ENCODE measurements at places on chromosomes 11 and 22. TPM values are rescaled to one million over a fixed set of nuclear protein-coding genes. Genes with fewer than 3 reads are reported as not detected.

- DNase-seq, result no peak
Measured at GRCh38 chr11:35367491-35367890, 51.9 kb downstream of the SLC1A2 start.

GRCh38 chr11:105071089-105071732 is 26.1 kb upstream of the CARD16 start:
- DNase-seq, result no peak

DNA sequence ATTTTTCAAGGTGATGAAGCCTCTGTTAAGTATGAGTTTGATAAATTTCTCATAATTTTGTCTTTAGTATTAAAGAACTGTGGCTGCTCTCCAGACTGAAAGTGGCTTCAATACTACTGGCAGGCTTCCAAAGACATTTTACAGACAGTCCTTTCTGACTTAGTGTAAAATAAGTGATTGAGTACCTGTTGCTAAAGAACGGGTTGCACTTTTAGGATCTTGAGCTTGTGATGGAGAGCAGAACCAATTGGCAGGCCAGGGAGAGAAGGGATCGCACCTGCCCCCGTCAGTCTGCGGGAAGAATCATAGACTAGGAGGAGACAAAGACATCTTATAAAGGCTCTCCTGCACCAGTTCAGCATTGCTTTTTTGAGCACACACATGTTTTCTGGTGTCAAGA is 4.4 kb downstream of the NCAM1 start:
- no peak for DNase-seq

OR8G5 gene
- not detected for total RNA-seq

GRCh38 chr22:22769434-22770279 is 118.0 kb upstream of the IGLL5 start:
- no peak for DNase-seq

INPP5J gene
- 17.9 TPM for total RNA-seq

DNA sequence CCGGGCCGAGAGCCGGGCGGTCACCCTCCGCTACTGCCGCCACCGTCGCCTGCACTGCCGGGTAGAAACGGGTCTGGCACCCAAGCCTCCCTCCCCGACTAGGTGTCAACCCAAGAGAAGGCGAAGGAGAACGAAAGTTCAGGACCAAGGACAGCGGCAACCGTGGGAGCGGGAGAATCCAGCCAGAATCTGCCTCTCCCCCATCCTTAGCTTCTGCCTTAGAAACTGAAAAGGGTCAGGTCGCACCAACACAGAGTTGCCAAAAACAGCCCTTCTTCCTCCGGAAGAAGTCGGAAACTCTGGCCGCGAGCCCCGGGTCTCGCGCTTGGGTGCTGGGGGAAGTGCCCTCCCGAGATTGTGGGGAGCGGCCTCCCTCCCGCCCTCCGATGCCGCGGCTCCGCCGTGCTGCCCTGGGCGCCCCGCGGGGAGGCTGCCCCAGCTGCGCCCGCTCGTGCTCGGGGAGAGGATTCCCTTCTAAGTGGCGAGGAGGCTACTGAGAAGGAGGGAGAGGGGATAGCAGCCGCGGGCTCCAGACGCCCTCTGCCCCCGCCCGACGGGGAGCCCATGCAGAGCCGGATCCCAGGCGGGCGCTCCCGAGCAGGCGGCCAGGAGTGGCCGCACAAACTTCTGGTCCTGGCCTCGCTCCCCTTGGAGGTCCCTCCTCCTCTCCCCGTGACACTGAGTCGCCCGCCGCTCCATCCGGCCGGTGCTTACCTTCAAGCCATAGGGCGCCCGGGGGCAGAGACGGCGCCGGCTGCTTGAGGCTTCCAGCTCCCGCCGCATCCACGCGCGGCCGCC is 637 bp downstream of the DRD2 start:
- DNase-seq, result peak; percentile 94

DNA sequence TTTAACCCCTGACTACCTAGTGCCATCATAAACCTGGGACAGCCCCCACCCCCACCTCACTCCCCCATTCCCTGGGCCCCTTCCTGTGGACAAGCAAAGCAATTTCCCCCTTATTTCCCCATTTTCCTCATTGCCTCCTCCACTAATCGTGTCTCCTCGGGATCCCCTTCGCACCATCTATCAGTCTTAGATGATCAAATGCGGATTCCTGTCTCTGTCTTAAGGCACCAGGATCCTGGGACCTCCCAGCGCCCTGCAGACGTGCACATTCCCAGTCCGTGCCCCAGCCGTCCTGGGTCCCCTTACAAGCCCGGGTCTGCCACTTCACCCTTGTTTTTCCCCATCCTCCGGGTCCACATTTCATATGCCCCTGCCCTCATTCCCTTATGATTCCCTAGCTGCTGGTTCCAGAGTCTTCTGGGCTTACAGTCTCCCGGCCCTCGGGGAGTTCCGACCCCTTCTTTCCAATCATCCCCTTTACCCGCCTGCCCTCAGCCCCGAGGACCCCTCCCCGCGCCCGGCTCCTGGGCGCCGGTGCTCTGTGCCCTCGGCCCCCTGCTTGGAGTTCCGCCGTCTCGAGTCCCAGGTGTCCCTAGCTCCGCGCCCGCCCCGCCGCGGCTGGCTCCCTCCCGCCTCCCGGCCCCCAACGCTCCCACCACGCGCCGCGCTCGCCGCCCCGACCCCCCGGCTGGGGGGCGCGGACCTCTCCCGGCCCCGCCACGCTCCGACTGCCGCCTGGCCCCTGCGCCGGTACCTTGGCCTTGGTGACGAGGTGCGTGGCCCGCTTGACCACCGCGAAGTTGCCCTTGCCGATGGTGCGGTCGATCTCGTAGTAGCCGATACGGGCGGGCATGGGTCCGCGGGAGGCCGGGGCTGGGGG is 599 bp downstream of the SIK3 start:
- peak; percentile 45 for DNase-seq

- no peak for DNase-seq
Measured at GRCh38 chr11:130211144-130211543, 51.6 kb downstream of the ST14 start.

GRCh38 chr11:4087551-4087950 is 7.0 kb upstream of the RRM1 start:
- no peak for DNase-seq

DNA sequence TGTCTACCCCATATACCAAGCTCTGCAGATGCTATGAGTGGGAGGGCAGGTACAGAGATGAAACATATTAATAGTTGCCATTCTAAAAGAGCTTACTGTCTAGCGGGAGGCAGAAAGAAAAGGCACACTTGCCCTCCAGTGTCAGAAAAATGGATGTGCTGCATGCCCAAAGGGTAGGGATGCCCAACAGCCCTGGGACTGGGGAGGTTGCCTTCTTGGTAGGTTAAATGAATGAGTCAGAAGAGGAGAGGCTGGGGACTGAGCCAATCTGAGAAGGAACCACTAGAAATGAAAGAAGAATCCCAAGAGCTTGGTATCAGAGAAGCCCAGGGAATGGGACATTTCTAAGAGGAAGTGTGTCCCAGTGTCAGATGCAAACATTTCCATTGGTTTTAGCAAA is 1.2 kb downstream of the BIRC3 start:
- DNase-seq, result no peak

DNA sequence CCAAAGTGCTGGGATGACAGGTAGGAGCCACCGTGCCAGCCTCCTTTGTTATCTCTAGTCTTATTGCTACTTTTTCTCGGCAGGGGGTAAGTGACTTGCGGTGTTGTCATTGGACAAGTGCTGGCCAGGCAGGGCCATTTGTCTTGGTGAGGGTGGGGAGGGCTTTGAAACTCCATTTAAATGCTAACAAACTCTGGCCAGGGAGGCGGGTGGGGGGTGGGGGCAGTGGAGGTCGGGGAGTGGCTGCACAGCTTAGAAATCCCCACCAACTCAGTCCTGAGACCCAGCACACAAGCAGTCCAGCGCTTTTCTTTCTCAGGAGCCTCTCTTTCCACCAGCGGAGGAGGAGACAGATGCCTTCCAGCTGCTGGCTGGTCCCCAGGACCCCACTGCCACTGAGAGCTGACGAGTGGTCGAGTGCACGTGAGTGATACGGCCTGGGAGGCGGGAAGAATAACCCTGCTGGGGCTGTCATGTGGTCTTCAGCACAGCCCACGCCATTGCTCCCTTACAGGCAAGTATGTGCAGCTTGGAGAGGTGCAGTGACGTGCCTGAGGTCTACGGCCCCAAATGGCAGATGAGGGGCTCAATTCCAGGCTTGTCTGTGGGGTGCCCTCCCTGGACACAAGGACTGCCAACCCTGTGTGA is 24.2 kb upstream of the OSBPL5 start:
- no peak for DNase-seq

PHOX2A gene
- not detected for total RNA-seq

- no peak for DNase-seq
Measured at GRCh38 chr11:7489376-7489775, 4.1 kb downstream of the OLFML1 start.

- no peak for DNase-seq
Measured at GRCh38 chr11:133937015-133937414, 19.8 kb downstream of the IGSF9B start.

DENND6B gene
- total RNA-seq, result 36.4 TPM

DNA sequence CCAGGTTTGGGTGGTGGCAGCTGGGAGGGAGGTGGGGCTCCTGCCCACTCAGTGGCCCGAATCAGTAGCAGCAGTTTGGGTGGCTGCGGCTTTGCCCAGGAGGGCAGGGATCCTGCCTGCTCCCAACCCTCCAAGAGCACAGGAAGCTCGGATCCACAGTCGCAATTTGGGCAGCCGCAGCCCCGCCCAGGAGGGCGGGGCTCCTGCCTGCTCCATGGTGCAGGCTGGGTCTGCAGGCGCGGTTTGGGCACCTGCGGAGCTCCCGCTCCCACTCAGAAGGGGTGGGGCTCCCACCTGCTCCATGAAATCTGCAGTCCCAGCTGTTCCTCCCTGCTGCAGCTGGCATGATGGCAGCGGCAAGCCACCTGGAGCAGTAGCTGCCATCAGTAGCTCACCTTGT is 38.1 kb upstream of the CALCB start:
- no peak for DNase-seq

DNA sequence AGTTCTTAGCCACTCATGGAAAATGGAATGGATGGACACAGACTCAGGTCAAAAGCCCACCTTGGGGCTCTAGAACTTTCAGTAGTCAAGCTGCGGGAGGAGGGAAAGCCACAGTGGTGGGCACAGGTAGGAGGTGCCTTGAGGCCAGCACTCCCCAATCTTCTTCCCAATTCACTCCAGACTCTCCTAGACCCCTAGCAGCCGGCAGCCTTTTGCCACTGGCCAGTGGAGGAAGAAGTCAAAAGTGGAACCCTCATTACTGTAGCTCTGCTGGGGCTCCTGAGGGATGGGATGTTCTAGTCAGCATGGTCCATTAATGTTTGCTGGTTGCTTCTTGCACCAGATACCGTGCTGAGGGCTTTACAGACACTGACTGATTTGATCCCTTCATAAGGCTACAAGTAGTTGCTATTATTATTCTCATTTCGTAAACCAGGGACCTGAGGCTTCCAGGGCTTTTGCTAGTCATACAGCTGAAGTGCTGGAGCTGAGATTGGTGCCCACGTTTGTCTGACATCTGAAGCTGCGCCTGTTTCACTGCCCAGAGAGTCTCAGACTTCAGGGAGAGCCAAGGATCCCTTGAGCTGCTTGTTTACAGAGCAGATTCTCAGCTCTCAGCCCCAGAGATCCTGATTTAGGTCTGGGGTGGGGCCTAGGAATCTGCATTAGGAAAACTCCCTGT is 1.1 kb downstream of the UCP3 start:
- no peak for DNase-seq

GRCh38 chr11:61996933-61997332 is 29.5 kb upstream of the FTH1 start:
- no peak for DNase-seq

IL18 gene
- total RNA-seq, result 2.9 TPM

SMCO4 gene
- 25.9 TPM for total RNA-seq

GRCh38 chr11:90124946-90125345 is 9.5 kb upstream of the NAALAD2 start:
- DNase-seq, result no peak

DNA sequence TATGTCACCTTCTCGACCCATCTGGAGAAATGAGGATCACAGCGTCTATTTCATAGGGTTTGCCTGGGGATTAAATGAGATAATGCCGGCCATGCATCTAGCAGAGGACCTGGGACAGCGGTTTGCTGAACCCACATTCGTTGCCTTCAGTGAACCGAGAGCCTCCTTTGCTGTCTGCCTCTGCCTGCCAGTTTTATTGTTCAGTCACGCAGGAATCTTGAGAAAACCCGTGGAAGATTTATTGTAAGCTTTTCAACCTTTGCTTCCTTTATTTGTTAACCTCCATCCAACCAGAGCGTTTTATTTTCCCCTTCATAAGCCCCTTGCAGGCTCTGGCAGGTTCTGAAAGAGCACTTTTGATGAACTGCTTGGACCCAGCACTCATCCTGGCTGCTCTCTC is 202.3 kb upstream of the SYN3 start:
- DNase-seq, result no peak

DNA sequence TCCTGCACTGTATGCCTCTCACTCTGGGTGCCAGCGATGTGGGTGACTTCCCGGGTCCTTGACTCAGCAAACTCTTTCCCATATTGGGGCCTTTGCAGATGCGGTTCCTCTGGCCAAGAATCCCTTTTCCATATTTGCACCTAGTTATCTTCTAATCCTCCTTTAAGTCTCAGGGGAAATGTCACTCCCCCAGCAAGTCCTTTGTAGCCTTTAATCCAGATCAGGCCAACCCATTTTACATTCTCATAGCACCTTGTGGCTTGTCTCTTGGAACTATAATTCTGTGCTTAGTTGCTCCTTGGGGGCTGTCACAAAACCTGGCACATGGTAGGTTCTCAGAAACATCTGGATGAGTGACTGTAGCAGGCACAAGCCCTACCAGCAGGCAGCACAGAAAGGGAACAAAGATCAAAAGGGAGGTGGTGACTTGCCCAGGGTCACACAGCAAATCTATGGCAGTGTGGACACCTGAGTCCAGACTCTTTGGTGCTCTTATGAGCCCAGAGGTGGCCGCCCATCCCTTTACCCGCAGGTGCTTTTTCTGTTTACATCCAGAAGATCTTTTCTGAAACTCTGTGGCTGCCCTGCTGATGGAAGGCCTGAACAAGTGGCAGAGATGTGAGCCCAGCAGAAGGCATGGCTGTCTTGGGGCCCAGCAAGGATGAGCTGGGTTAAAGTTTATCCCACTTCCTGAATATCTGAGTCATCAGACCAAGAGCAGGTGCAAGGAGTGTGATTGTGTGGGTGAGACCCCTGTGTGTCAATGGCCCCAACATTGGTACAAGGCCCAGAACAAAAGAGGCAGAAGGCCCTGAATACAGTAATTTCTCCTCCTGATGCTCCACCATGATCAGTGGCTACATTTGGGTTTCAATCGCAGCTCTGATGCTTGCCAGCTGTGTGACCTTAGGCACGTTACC is 78.6 kb upstream of the GRK3 start:
- no peak for DNase-seq

GRCh38 chr11:121889186-121889585 is 226.8 kb downstream of the BLID start:
- DNase-seq, result no peak

BEST1 gene
- total RNA-seq, result 0.44 TPM

SMIM35 gene
- total RNA-seq, result not detected

DNA sequence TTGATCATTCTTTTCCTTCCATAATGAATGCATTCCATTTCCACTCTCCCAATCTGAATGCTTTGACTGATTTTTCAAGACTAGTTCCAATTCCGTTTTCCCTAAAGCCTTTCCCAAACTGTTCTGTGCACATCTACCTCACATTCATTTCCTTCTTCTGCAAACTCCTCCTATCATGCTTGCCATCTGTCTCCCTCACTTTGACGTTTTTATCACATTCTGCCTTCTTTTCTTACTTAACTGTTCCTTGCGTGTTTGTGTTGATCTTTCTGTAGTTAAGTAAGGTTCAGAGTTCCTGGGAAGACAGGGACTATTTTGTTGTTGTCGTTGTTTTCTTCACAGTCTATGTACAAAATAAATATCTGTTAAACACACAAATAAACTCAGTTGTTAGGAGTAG is 179.0 kb downstream of the NXPE2 start:
- no peak for DNase-seq

CFAP68 gene
- total RNA-seq, result 25.7 TPM

Measured in progenitor cell of endocrine pancreas (in vitro differentiated cells).